ENCODE measurements at places on chromosomes 3 and 15.

GRCh38 chr3:7787871-7788828, 713.5 kb upstream of the LMCD1 start:
- no peak for DNase-seq

DNA sequence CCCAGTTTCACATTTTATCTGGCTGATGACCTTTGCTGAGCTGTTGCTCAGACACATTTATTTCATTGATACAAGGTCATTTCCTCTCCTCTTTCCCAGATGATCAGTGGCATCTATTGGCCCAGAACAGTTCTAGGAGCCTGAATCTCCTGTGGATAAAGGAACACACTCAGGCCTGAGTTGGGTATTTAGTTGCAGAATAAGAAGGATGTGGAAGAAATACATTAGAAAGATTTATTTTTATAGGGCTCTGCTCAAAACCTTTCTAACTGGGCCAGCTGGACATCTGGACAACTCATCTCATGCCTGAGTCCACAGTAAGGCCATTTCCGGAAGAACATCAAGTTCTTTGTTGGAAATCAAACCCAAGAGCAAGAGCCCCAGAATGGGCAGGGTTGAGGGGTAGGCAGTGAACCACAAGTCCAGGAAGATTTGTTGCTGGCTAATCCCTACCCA, 19.7 kb upstream of the MFGE8 start:
- no peak for DNase-seq

- DNase-seq = no peak
Measured at GRCh38 chr3:37545479-37545878, 316.2 kb upstream of the CTDSPL start.

DNA sequence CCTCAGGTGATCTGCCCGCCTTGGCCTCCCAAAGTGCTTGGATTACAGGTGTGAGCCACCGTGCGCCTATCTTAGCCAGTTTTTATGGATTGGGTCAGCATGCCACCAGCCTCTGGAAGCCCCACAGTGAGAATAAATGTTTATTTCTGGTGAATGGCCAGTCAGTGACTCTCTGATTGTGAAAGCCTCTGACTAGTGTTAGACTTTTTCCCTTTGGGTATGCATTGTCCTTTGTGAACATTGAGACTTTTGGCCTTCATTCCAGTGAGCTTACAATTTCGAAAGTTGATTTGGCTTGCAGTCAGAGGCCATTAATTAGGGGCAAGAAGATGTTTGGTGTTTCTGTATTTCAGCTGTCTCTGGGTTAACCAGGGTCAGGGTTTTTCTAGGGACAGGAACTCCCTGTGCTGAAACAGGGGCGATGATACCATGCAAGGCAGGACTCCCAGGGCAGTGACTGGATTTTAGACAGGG, 274.5 kb upstream of the C2CD4B start:
- no peak for DNase-seq

DNA sequence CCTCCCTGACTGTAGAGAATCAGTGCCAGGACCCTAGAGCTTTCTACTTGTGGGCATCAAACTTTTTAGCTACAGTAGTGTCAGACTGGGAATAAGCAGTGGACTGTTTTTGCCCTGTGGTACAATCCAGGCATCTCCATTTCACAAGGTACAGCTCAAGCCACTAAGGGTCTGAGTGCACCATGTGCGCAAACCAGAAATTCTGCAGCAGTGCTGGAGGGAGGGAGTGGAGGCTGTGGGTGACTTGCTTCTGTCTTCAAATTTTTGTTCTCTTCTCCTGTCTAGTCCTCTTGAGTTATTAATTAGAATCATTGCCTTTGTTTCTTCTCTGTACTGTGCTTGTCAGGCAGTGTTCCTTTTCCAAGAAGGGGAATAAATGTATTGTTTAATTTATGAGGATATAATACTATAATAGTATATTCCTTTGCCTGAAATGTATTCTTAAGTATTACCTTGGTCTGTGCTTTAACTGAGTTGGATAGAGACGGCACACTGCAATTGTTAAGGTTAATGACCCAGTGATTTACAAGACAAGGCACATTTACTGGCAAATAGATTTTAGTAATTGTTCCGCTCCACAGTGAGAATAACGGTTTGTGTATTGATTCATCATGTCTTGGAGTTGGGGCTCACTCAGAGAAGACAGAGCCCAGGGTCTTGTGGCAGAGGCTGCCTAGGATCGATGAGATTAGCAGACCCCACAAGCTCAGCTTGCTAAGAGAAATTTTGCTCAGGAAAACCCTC, 390.6 kb upstream of the CFAP20DC start:
- no peak for DNase-seq

GRCh38 chr15:30979457-30979856, 12.0 kb downstream of the MTMR10 start:
- DNase-seq = no peak

DNA sequence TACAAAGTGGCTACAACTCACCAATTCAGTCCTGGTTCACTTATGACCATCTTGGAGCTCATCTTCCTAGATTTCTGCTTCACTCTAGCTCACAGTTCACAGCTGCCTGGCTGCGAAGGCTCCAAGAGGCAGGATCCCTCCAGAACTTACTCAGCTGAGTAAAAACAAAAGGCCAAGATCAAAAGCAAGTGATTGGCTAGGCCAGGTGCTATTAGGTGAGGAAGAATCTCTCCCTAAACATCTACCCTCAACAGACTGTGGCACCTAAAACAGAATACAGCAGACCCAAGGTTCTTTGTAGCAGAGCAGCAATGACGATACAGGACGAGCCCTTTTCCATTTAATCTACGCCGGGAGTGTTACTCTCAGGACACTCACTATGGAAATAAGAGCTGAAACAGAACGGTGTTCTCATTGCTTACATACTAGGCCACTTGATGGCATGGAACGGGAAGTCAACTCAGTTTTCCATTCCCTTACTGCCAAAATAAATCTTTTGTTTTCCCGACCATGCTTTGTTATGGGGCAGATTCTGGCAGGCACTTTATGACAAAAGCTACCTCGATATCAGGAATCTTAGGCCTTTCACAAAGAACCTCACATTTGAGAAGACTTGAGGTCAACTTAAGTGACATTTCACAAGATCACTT, 901 bp downstream of the ICE2 start:
- no peak for DNase-seq

DNA sequence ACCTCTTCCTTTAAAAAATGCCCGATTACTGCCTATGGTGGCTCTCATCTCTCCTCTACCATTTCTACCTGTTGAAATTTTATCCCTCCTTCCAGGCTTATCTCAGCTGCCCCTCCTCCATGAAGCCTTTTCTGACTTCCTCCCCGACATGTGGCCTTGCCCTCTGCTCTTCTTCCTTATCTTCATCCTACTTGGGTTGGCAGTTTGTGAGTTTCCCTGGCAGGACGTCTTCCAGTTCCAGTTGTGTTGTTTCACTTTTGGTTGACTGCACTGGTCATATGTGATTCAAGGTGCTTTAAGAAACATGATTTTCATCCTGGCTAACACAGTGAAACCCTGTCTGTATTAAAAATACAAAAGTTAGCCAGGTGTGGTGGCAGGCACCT, 4.4 kb downstream of the DLL4 start:
- DNase-seq = no peak

DNA sequence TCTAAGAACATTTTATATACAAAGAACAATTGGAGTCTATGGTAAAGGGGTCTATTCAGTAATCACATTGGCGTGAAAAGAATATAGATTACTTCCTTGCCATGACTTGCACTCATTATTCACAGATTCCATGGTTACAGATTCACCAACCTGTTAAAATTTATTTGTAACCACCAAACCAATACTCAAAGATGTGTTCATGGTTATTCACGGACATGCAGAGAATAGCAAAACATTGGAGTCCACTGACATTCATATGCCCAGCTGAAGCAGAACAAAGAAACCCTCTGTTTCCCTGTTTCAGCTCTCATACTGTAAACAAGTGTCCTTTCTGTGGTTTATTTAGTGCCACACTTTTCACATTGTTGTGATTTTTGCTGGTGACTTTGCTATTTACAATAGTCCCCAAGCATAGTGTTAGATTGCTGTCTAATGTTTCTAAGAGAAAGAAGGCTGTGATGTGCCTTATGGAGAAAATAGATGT, 185.8 kb upstream of the TTC14 start:
- DNase-seq = no peak

DNA sequence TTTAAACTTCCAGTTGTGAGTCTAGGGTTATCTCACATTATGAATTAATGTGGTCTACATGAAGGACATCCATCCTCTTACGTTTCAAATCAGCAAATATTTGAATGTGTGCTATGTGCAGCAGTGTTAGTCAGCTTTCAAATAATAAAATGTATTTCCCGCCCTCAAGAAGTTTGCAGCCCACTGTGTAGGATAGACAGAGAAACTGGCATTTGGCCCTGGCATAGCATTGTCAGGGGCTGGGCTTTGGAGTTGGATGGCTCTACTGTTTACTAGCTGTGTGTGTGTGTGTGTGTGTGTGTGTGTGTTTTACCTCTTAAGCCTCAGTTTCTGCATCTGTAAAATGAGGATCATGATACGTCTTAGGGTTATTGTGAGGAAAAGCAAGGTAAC, 400.5 kb upstream of the C2CD4B start:
- DNase-seq = no peak

GRCh38 chr15:50758712-50759205, 6.7 kb downstream of the SPPL2A start:
- DNase-seq = no peak

GRCh38 chr3:30683769-30684168, 77.4 kb downstream of the TGFBR2 start:
- DNase-seq = no peak

DNA sequence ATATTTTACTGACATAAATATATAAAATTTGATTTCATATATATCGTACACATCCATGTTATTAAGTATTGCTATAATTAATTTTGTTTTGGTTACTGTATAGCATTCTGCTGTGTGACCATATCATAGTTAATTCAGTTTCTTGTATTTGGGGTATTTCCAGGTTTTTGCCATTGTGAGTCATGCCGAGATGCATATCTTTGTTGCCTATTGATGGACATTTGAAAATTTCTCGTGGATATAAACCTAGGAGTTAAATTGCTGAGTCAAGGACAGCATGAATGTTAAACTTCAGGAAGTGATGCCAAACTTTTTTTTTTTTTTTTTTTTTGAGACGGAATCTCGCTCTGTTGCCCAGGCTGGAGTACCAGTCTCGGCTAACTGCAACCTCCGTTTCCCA, 33.7 kb upstream of the GPR171 start:
- no peak for DNase-seq

DNA sequence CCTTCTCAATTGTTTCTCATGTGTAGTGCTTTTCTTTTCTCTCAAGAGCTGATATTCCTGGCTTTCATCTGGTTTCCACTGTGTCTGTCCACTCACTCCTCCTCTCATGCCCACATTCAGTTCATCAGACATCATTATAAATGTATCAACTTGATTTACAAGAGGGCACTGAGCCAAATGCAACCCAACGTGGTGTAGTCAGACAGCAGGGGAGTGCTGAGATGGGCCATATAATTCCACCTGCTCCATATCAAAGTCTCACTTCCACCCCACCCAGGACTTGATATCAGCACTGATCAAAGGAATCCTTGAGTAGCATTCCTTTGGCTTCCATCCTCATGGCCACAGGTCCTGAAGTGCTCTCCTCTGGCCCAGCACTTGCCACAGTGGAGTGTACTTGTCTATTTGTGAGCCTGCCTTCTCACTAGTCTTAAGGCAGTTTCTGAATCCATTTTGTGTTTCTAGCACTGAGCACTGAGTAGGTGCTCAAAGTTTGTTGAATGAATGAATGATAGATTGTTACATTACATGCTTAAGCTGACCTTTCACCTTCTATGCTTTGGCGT, 252.8 kb downstream of the CLSTN2 start:
- no peak for DNase-seq

- DNase-seq = no peak
Measured at GRCh38 chr3:101781166-101781565, 2.2 kb downstream of the NXPE3 start.

GRCh38 chr3:134753999-134754742, 40.9 kb upstream of the EPHB1 start:
- no peak for DNase-seq

DNA sequence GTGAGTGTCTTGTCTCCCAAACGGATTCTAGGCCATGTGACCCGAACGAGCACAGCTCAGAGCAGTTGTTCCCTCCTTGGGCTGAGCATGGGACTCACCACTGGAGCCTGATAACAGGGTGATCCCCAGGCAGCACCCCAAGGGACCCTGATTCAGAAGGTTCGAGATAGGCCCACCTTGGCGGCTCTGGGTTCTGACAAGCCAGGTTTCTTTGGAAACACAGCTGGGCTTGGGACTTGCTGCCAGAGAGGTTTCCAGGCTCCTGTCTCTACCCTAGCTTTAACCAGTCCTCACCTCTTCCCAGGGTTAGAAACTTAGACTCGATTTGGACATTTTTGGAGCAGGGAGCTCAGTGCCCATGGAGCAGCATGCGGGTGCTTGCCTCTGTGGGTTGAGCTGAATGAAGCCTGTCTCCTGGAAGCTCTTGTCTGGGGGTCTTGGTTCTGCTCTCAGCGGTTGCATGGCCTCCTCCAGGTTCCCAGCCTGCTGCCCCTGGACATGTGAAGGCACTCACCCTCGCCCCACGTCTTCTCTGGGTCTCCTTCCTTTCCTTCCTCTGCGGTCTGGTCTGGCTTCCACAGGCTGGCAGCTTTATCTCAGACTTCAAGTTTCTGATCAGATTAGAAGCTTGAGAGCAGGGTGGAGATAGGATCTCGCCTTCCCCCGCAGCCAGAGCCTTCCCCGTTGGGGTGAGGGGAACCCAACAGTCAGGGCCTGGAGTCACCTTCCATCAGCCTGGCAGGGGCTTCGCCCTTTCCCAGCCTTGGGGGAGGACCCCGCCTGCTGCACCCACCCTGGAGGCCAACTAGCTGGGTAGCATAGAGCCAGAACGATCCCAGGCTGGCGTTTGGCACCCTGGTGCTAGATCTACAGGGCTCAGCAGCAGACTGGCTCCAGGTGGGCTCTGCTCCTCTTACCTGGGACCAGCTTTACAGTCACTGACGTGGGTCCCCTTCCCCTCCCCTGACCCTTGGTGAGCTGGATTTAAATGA, 21.0 kb downstream of the PAQR5 start:
- DNase-seq = no peak
